ENCODE measurements at places on chromosomes 6 and 20.

- no peak for DNase-seq
Measured at GRCh38 chr6:136922685-136923006, 545 bp downstream of the SLC35D3 start.

- no peak for DNase-seq
Measured at GRCh38 chr6:31888276-31889258, 8.9 kb downstream of the EHMT2 start.

DNA sequence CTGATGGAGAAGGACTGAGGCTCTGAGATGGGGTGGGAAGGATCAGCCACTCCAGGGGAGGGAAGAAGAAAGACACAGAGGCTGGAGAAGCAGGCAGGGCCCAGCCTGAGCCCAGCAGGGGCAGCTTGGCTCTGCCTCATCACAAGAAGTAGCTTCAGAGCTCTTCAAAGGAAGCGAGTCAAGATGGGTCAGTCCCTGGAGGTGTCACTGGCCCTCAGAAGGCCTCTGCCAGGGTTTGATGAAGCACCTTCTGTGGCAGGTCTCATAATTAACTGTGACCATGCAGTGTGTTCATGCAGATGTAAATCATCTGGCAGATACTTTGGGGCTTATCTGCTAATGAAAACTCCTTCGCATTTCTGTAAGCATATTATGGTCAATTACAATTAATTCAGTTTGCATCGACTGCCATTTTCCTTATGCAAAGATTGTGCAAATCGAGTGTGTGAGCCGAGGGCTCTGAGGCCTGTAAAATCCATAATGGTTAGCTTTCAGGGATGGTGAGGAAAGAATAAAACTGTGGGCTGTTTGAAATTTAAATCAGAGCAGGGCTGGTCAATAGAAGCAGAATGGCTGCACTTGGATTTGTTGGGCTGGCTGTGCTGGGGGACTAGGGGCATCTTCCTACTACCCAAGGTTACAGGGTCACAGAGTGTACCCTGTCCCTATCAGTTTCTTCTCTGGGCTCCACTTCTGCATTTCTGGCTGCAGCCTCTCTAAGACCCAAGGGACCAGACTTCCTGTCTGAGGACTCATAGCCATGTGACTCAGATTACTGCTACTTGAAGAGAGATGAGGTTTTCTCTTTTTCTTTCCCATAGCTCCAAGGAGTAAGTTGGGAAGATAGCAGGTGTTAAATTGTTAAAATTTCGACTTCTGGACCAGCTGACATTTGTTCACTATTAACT is 376.6 kb downstream of the DHX35 start:
- no peak for DNase-seq

DNA sequence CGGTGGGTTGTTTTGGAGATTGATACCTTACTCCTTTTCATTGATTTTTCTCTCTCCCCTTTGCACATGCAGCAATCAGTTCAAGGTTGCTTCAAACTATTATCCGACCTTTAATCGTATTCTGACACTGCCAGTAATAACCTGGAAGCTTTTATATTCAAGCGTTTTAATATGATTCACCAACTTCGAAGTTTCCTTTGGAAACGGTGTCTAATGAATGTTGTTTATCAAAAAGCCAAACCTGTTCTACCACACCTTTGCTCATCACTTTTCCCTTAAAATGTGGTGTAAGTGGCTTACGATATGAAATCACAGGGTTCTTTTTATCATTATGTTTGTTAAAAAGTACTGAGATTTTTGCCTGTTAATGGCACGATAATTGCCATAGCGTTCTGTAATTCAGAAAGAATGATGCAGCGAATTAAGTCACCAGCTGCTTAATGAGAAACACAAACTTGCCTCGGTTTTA is 660 bp downstream of the STXBP5 start:
- DNase-seq: no peak

DNA sequence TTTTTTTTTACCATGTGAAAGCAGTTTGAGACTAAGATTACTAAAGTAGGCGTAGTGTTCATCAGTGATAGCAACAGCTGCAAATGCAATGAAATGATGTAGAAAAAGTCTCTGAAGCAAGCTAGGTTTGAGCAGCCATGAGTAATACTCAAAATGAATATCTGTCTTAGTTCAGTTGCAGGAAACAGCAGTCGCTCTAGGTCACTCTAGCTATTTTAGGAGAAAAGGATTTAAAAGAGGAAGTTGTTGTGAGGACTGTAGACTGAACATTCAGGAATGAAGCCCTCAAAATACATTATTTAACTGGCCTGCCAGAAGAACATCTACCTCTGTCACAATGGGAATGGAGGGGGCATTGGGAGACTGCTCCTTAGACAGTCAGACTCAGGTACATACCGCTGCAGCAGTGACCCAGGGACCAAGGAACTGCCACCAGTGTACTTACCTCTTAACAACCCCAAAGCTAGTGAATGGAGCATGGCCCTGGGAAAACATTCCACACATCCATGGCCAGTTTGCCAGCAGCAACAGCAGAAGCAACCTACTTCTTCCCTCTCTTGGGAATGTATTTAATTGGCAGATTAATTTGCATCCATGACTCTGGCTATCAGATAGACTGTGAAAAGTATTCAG is 243.0 kb upstream of the KHDRBS2 start:
- DNase-seq: no peak

DNA sequence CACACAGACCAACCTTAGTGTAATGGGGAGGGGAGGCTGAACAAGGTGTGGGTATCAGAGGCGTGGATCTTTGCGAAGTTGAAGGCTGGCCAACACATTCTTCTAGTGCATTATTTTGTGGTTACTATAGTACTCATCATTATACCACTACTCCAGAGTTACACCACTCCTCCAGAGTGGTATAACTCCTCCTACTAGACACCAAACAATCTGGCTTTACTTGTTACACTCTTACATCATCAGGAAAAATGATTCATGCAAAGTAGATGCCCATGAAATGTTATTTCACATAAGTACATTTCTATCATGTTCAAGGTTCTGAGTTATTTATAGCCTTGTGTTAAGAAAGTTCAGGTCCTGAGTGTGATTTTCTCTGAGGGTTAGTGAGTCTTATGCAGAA is 443.1 kb upstream of the OPRM1 start:
- DNase-seq: no peak

GRCh38 chr20:16701296-16701695 is 28.5 kb upstream of the SNRPB2 start:
- no peak for DNase-seq

- no peak for DNase-seq
Measured at GRCh38 chr6:17630511-17631073, 30.5 kb downstream of the FAM8A1 start.

DNA sequence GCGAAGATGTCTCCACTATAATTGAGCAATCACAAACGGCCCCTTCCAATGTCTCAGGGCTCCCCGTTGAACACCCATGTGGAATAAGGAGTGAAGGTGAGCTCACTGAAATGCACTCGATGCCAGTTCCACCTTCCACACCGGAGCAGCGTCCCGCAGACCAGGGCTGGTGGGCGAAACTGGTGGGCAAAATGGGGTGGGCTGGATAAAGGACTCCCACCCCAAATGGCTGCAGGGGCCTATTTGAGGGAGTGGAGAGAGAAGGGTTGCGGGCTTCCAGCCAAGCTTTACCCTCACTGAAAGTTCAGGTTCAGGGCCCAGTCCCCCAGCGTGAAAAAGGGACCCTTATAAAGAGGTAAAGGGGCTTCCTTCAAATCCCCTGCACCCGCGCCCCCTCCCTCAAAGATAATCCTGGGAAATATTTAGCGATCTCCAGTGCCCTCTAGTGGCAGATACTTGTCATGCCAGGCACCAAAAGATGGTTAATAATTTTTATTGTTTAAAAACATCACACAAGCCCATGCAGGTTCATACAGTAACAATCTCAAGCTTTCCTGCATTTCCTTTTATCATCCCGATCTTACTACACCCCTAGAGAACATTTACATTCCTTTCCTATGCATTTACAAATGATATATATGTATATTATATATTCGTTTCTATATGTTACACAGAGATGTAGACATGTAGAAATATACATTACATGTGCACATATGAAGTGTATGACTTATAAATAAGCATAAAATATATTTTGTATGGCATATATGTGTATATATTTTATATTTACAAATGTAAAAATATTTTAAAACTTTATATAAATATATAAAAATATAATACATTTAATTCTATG is 58.2 kb upstream of the NKX2-2 start:
- peak; percentile 5 for DNase-seq

DNA sequence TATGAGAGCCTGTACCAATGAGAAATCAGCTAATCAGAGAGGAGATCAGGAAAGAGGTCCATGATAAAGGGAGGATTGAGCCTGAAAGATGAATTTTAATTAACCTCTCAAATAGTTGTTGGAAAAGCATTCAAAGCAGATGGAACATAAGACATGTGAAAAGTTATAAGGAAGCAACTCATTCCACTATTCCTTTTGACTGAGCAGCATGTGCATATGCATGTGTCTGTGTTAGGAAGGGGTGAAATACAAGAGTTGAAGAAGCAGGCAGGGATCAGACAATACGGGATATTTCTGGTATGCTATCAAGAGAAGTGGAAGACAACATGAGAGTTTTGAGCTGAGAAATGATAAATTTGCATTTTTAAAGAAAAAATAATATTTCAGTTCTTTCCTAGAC is 624.8 kb upstream of the PTCHD4 start:
- no peak for DNase-seq

DNA sequence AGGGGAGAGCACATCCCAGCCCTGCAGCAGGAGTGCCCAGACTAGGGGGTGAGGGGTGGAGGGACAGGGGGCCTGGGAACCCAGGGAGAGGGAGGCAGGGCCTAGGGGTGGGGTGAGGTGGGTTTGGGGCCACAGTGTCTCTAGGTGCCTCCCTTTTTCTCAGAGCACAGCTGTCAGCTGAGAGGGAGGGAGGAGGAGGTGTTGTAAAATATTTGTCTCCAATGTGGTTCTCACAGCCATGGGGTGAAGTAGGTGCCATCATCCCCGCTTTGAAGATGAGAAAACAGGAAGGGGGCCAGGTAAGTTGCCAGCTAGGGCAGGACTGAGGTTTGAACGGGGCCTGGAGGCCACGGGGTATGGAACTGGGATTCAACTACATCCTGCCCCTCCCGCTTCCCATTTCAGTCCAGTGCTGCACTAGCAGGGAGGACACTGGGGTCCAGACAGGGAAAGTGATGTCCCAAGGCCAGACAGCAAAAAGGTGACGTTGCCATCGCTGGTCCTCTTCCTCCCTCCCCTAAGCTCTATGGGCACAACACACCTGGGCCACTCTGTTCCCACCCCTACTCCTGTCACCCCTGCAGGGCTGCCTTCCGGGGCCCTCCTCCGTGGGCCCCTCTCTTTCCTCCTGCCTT is 20.3 kb downstream of the PACSIN1 start:
- no peak for DNase-seq

DNA sequence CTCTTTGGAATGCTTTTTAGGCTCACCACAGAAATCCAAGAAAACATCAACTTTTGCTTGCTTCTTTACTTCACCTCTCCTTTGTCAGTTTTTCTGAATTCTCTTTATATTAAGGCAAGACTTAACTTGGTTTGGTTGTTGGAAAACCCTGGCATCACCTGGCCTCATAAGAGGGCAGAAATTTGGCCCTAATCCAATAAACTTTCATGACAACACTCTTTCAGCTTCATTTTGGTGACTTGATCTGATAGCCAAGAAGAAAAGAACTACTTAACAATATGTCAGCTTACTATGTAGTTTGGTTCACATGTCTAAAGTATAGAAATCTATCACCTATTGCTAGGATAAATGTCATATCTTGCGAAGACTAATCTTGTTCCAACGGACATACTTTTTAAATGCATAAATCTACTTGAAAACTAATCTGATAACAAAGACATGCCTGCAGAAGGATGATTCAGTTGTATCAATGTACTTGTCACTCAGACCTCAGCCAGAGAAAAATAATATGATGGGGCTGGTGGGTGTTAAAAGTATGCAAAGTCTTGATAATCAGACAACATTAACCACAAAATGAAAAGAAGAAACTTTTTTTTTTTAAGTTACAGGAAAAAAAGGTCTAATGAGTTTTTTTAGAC is 19.3 kb upstream of the HBS1L start:
- DNase-seq: no peak

DNA sequence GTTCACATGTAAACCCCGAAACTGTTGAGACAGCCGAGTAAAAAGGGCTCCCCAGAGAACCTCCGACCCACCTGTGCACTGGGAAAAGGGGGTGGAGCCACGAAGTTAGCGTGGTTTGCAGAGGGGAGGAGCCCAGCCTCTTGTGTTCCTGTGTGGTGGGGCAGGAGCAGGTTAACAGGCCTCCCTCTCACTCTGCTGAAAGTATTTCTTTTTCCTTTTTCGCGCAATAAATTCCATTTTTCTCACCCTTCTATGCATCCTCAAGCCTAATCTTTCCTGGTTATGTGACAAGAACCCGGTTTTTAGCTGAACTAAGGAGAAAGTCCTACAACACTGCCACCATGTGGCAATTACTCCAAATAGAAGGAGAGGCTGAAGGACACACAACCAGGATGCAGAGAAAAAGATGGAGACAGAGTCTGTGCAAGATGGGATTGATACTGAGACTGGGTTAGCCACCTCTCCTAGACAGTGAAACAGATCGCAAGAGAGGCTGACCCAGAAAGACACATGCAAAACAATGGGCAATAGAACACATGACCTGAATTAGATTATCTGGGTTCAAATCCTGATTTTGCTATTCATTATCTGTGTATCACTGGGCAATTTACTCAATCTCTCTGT is 168.7 kb upstream of the PRSS16 start:
- no peak for DNase-seq

All from glomerular endothelial cell (primary cell).